ENCODE measurements at places on chromosomes 4 and X. TPM values are rescaled to one million over a fixed set of nuclear protein-coding genes. Genes with fewer than 3 reads are reported as not detected.
A peak's percentile ranks its signal among the peaks of the same experiment; 100 is the strongest.

Gene UGT2B11
- polyA plus RNA-seq, result not detected

DNA sequence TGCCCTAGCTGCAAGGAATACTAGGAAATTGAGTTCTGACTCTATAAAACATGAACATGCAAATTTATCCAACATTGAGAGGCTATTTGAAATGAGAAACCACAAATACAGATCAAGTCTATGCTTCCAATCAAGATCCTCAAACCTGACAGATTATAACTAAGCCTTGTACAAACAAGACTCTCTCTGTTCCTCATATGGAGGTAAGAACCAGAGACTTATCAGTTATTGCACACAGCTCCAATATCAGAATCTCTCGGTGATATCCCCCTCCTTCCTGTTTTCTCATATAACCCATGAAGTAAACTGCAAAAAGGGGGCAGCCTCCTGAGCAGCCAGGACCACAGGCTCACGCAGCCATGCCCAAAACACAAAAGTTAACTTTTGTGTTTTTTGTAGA is 36.5 kb downstream of the FBXW7 start:
- DNase-seq, result no peak

GRCh38 chrX:70087857-70088630 is 25.8 kb downstream of the OTUD6A start:
- no peak for DNase-seq

DNA sequence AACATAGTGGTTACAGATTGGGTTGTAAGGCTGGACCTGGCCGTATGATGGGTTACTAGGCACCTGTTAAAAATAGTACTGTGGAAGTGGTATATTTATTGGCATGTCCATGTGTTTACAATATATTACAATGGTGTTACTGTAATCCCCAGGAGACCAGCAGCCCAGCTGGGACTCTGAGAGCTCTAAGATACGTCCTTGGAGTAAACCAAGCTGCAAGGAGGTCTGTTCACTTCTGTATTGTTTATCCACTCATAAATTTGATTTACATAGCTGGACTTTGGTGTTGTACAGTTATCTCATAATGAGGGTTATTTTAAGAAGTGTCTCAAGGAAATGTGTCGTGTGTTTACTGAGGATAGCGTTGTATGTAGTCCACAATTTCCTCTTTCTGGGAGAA is 93.8 kb downstream of the TBL1X start:
- DNase-seq, result no peak

DNA sequence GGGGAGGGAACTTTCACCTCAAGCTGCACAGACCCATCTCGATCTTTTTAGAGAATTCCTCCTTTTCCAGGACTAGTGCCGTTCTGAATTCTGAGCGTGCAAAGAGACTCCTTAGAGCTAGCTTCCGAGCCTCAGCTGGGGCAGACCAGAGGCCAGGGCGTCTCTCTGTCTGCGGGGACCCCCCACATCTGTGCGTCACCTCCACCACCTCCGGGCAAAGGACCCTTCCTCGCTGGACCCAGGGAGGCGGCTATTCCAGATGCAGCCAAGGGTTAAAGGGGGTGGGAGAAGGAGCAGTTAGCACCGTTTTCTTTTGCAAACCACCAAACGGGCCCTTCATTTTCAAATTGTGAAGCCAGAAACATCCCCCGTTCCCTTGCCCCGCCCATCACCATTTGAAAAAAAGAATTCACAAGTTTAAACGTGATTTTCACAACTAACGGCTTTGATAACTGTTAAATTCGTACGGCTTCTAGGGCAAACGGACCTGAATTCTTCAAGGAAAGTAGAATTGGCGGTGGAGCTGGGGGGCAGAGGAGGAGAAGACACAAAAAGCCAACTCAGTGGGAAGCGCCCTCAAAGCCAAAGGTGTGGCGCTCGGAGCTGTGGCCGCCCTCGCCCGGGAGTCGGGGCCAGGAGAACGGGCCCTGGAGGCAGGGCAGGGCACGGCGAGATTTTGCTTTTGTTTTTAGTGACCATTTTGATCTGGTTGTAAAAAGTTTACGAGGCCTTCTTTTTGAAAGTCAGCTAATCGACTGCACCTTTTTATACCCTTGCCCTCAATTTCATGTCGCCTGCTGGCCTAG is 3.3 kb upstream of the PDGFRA start:
- DNase-seq, result peak; percentile 35

Gene BEX3
- 2.2 TPM for polyA plus RNA-seq

- no peak for DNase-seq
Observed at GRCh38 chrX:35461164-35461563, 337.0 kb upstream of the MAGEB16 start.

GRCh38 chr4:143337600-143338287 is 1.1 kb downstream of the GAB1 start:
- DNase-seq, result peak; percentile 51

GRCh38 chr4:107432451-107432850 is 287.6 kb downstream of the PAPSS1 start:
- DNase-seq, result no peak

DNA sequence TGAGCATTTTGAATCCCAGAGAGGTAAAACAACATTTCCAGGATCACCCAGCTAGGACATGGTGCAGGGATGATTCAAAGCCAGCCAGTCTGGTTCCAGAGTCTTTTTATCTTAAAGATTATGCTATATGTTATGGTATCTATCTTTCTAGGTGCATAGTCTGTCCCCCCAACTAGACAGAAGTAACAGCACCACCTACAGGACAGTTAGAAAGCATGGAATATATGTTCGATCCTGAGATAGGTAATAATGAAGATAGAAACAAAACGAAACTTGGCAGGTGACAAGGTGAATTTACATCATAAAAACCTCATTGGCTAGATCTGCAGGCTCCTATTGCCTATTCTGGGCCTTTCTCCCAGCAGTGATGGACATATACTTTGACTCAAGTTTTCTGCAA is 723.2 kb downstream of the SMARCA1 start:
- DNase-seq, result no peak

- no peak for DNase-seq
Observed at GRCh38 chrX:332916-333610, 14.5 kb upstream of the GTPBP6 start.

DNA sequence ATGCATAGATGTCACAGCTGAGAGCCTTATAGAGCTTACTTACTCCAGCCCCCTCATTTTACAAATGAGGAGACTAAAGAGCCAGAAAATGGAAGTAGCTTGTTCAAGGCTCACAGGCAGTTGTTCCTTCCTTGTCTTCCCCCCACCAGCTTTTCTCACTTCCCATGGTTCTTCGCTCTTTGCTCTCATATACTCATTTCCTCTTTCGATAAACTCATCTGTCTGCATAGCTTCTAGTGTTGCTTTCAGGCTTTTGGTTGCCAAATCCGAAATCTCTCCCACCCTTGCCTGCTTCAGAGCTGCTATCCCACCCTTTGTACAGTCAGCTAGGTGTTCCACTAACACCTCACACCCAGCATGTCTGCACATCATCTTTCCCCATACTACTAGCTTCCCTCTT is 25.0 kb upstream of the GJB1 start:
- DNase-seq, result peak; percentile 68

DNA sequence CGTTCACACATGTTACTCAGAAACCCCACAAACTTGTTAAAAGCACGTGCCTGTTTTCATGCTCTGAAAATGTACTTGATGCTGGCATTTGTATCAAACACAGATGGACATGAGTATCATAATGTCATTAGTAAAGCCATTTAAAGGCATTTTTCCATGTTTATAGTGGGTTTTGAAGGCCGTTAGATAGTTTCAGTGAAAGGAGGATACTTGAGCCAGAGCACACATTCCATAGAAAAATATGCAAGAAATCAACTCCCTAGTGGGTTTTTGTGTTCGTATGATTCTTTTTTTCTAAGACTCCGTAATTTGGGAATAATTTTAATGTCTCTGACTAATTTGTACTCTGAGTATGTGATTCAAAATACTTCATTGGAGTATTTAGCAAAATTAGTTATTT is 216.2 kb upstream of the BMP3 start:
- no peak for DNase-seq

DNA sequence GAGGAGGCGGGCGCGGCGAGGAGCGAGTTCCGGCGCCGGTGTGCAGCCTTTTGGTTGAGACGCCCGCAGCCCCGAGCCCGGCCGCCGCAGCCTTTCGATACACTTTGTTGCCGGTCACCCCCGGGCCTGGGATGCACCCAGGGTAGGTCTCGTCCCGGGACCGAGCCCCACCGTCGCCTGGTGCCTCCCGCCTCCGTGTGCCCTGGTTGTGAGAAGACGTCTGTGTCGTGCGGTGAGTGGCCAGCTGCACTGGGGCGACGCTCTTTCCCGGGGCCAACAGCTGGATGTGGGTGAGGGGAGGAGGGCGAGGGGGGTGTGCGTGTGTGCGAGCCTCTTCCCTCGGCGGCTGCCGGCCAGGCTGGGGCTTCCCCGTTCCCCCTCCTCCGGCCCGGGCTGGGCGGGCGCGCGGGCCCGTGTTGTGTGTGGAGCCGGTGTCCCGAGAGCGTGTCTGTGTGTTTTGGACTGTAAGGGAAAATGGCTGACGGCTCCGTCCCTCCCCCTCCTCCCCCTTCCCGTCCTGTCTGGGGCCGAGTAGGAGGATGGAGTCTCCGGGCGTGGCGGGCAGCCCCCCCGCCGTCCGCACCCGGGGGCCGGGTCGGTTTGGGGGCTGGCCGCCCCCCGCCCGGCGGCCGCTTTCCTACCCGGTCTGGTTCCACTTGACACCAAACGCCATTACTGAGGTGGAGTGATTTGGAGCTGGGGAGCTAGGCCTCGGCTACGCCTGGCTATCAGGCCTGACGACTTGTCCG is 807 bp downstream of the USP9X start:
- DNase-seq, result peak; percentile 61

DNA sequence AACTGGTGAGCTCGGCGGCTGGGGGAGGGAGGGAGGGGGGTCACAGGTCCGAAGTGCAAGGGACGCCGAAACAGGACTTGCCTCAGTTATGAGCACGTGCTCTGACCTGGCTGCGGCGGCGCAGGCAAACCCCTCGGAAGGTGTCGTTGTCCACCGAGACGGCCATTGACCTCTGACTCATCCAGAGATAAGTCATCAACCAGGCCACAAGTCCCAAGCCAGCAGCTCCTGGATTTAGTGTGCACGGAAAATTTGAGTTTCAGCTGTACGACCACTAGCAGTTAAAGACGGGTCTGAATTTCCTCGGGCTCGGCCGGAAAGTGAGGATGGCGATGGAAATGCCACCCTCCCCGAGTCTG is 674 bp downstream of the SH3D19 start:
- DNase-seq, result no peak

- DNase-seq, result no peak
Observed at GRCh38 chr4:8230891-8231290, 31.8 kb downstream of the SH3TC1 start.

Gene RNF150
- not detected for polyA plus RNA-seq

Gene AADAT
- not detected for polyA plus RNA-seq

Gene MAGEA2
- polyA plus RNA-seq, result not detected

- DNase-seq, result no peak
Observed at GRCh38 chr4:188332265-188332664, 193.0 kb downstream of the TRIML1 start.

- no peak for DNase-seq
Observed at GRCh38 chr4:122534776-122535175, 78.3 kb upstream of the IL2 start.

Gene BMPR1B
- not detected for polyA plus RNA-seq

DNA sequence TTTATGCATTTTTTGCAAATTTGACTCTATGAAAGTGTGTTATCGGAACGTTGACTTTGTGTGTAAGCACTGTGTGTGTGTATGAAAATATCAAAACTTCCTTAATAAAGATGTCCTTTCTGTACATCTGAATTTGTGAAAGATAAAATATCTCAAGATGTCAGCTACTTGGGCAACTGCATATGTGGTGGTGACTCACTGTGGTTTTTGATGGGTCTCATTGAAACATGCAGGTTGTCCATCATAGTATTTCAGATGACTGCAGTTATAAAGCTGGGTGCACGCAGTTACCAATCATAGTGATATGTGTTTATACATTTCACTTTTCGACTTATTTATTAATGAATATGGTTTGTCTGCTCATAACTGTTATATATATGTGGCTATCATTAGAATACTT is 19.7 kb upstream of the BBS12 start:
- no peak for DNase-seq

Gene TIGD4
- polyA plus RNA-seq, result 0.04 TPM

DNA sequence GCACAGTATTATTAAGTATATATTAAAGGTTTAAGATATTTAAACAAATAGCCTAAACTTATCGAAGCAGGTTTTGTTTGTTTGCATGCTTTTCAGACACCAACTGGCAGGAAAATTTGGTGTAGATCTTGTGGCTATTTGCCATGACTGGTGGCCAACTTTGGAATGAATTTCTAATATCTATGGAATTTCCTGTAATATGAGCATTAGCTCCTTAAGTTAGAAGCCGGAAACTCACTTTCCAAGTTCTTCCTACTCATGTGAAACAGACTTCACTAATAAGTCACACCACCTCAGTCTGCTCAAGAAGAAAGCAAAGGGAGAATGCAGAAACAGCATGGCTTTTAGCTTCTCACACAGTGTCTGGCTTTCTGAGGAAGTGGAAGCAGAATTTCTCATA is 563.9 kb downstream of the GRXCR1 start:
- no peak for DNase-seq

Gene FHDC1
- 0.16 TPM for polyA plus RNA-seq

Gene ARSJ
- polyA plus RNA-seq, result not detected

DNA sequence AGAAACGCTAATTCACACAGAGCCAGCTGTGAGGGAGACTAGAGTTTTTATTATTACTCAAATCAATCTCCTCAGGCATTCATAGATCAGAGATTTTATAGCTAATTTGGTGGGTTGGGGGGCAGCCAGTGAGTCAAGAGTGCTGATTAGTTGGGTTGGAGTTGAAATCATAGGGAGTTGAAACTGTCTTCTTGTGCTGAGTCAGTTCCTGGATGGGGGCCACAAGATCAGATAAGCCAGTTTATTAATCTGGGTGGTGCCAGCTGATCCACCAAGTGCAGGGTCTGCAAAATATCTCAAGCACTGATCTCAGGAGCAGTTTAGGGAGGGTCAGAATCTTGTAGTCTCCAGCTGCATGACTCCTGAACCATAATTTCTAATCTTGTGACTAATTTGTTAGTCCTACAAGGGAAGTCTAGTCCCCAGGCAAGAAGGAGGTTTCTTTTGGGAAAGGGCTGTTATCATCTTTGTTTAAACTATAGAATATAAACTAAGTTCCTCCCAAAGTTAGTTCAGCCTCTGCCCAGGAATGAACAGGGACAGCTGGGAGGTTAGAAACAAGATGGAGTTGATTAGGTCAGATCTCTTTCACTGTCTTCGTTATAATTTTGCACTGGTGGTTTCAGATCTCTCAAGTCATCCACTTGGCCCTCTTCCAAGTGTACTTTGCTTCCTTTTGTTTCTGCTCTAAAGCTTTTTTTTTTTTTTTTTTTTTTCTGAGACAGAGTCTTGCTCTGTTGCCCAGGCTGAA is 5.4 kb upstream of the NAA11 start:
- DNase-seq, result no peak

Gene VEGFD
- not detected for polyA plus RNA-seq

GRCh38 chrX:153725039-153725831 is 579 bp downstream of the ABCD1 start:
- peak; percentile 27 for DNase-seq

Data from B cell (primary cell).